ENCODE measurements at places on chromosomes 2 and 18. TPM values are rescaled to one million over a fixed set of nuclear protein-coding genes. Genes with fewer than 3 reads are reported as not detected.

GRCh38 chr18:58687871-58688308 is 16.6 kb downstream of the MALT1 start:
- no peak for DNase-seq

DNA sequence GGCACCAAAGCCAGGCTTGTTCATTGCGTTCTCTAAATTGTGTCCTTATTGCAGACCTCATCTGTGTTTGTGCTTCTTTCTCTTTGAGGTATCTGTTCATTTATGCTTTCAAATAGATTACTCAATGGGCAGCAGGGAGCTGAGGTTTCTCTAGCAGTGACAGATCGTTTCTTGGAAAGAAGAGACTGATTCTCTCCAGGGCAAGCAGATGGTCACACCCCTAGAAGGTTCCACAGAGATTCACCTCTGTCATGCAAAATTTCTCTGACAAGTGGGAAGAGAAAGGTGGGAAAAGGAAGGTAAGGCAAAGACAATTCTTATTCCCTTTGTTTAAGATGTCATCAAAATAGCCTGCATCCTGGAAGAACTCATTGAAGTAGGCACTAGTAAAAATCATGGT is 14.0 kb downstream of the DLGAP1 start:
- DNase-seq: no peak

DNA sequence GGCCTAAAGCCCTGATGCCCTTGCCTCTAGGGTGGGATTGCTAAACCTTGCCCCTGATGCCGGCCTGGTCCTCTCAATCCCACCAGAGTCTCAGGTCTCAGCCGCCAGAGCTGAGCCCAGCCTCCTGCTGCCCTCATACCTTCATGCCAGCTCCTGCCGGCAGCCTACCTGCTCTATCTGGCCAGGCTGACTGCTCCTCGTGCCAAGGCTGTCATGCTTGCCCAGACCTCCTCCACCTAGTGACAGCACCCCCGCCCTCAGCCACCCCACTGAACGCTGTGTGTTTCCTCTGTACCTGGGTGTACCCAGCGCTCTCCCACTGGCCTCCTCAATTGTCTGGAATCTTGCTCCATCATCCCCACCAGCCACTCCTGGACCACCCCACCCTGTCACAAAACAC is 120.1 kb downstream of the CACNB4 start:
- DNase-seq: no peak

- DNase-seq: no peak
Observed at GRCh38 chr2:237530472-237531433, 35.6 kb upstream of the PRLH start.

GRCh38 chr2:176650104-176650837 is 381.0 kb downstream of the MTX2 start:
- no peak for DNase-seq

- DNase-seq: no peak
Observed at GRCh38 chr2:30436859-30437435, 10.1 kb upstream of the LCLAT1 start.

- no peak for DNase-seq
Observed at GRCh38 chr2:70890469-70891065, 45.1 kb upstream of the ATP6V1B1 start.

DNA sequence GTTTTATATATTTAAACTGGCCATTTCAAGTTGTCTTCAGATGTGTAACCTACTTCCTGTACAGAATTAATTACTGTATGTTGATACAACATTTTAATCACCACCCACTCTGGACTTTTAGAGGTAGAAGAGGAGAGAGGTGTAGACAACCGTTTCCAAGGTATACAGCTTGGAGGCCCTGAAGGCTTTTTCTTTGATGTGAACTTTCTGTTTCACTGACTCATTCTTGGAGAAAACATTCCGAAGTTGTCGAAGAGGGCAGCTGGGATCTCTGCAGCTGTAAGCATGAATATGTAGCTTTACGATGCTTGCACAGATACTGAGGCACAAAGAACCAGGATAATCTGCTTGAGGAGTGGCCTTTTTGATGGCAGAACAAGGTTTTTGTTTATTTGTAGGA is 137.0 kb downstream of the NCKAP5 start:
- no peak for DNase-seq

DNA sequence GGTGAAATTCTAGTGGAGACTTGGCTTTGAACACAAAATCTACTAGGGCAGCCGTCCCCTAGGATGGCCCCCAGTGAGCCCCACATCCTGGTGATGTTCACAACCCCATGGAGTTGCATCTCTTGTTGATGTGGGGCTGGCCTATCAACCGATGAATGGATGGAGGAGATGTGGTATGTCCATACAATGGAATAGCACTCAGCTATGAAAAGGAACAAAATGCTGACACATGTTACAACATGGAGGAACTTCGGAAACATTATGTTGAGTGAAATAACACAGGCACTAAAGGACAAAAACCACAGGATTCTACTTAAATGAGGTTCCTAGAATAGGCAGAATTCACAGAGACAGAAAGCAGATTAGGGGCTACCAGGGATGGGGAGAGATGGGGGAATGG is 80.1 kb upstream of the ASAP2 start:
- DNase-seq: peak; percentile 8

- DNase-seq: no peak
Observed at GRCh38 chr2:185338104-185338503, 400.5 kb upstream of the FSIP2 start.

DNA sequence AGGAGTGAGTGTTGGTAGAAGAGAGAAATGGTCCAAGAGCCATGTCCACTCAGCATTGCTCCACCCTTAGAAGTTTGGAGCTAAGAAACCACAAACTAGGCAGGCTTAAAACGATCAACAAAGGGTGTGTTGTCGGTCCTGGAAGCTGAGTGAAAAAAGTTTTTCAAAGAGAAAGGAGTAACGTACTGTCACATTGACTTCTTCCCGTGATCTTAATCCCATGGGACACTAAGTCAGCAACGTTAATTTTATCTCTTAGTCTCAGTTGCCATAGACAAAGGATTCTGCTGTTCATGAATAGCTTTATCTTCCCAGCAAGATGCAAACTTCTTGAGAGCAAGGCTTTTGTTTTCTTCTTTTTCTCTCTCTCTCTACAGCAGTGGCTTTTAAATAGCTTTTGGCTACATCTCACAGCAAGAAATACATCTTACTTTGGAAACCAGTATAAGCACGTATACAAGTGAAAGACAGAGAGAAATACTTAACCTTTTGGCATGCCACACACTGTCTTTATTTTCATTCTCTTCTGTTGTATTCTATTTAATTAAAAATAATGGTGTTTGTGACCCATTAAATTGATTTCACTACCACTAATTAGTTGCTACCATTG is 377.4 kb downstream of the TGIF1 start:
- DNase-seq: no peak

- no peak for DNase-seq
Observed at GRCh38 chr2:8416849-8417832, 264.7 kb upstream of the ID2 start.

- no peak for DNase-seq
Observed at GRCh38 chr2:108988076-108988795, 784 bp downstream of the EDAR start.

GRCh38 chr18:45860492-45860891 is 35.0 kb downstream of the SIGLEC15 start:
- DNase-seq: no peak

The HOXD12 gene
- total RNA-seq: not detected

The SGPP2 gene
- total RNA-seq: not detected

The IGFBP2 gene
- 54.8 TPM for total RNA-seq

The KIF5C gene
- 1.3 TPM for total RNA-seq

The TUBB8B gene
- total RNA-seq: not detected

The ST6GAL2 gene
- 15.5 TPM for total RNA-seq

The PTPRN gene
- not detected for total RNA-seq

The SH3BP4 gene
- 17.5 TPM for total RNA-seq

The RGPD3 gene
- not detected for total RNA-seq

The STAT4 gene
- 2.5 TPM for total RNA-seq

The CXCR4 gene
- 7.8 TPM for total RNA-seq

The LMAN2L gene
- 9.0 TPM for total RNA-seq

Data from posterior vena cava (tissue), 2 donors.